T-helper 22 cell (primary cell): ENCODE measurements at places on chromosomes 7 and 10.

GRCh38 chr7:37440738-37441385, 7.8 kb downstream of the ELMO1 start:
- no peak for DNase-seq

- no peak for DNase-seq
These were observed 1.8 kb downstream of the HMX2 start for GRCh38 chr10:123149568-123150270.

DNA sequence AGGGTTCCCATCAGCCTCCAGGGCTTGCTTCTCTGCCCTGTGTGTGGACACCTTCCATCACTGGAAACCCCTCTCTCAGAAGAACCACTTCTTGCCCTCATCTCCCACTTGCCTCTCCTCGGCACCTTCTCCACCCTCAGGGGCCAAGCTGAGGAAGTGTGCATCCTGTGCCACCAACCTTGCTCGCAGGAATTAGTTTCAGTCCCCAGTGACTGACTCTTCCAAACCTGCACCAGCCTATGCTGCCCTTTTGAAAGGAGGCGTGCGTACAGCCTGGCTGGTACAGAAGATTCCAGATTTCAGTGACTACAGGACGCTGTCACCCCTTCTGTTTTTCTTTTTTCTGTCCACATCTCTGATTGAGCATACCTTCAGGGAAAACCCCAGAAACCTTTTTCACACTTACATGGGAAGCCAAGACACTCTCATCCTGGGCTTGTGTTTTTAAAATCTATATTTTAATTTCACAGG, 67.1 kb downstream of the IKZF1 start:
- DNase-seq, result no peak

DNA sequence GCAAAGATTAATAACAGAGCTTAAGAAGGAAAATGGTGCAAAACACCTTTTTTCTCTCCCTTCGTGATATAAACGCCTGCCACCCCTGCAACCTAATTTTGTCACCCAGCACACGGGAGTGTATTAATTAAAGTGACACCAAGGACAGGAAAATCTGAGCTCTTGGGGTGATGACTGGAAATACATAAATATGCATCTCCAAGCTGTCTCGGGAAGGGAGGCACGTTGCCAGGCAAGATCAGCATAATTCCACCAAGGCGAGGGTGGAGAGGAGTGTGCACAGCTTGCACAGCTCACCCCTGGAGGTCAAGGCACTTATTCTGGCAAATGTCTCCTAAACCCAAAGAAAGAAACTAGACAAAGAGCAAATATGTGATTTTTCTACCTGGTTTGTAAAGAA, 700.9 kb downstream of the GRID1 start:
- no peak for DNase-seq

DNA sequence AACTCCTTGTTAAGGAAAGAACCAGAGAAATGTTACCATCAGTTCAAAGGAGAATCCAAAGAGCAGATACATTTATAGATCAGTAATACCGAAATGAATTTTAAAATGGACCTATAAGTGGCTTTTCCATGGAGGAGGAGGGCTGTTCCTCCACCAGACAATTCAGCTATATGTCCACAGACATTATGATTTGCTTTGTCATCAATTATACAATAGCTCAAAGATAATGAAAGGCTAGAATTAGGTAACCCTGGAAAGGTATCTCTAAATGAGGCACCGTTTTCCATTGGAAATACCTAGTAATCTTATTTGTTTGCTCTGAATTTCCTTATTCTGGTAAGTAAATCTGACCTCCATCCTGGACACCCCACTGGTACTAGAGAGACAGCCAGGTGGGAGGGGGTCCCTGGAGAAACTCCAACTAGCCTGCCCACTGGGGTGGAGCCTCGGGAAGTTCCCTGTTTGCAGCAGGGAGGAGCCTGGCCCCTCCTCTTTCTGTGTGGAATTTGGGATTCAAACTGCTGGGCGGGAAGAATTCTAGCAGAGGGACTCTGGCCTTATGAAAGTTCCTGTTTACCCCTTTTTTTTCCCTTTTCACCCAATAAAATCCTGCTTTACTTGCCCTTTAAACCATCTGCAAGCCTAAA, 218.0 kb downstream of the PHF14 start:
- DNase-seq, result no peak

GRCh38 chr10:47370878-47371277, 13.2 kb downstream of the ZNF488 start:
- DNase-seq, result no peak

GRCh38 chr10:18399158-18399557, 252.2 kb downstream of the NSUN6 start:
- DNase-seq, result no peak

GRCh38 chr7:5448378-5449037, 24.9 kb upstream of the TNRC18 start:
- DNase-seq, result no peak

- DNase-seq, result no peak
These were observed 270.0 kb upstream of the PLXDC2 start for GRCh38 chr10:19546224-19546623.

GRCh38 chr10:34838366-34838900, 23.3 kb upstream of the PARD3 start:
- no peak for DNase-seq

DNA sequence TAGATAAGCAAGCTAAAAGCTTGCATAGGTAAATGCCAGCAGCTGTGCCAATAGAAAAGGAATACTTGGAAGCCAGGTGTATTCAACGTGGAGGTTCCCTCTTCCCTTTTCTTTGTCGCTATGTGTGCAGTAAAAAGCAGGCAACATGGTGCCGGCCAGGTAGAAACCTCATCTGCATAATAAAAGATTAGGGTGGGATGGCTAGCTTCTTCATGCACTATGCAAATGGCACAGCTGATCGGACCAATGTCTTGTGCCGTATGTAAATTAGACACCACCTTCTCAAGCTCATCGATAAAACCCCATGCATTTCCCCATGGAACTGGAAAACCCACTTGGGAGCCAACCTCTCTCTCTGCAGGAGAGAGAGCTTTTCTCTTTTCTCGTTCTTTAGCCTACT, 150.9 kb upstream of the FOXK1 start:
- no peak for DNase-seq

GRCh38 chr7:25124465-25125136, 459 bp downstream of the CYCS start:
- DNase-seq, result no peak
